ENCODE measurements at places on chromosomes 6 and 20. TPM values are rescaled to one million over a fixed set of nuclear protein-coding genes. Genes with fewer than 3 reads are reported as not detected.

Gene TAPBP
- 67.3 TPM for total RNA-seq

Gene CASS4
- total RNA-seq = not detected

Gene GJA10
- total RNA-seq = not detected

Gene ID4
- total RNA-seq = 0.19 TPM

Gene AKAP12
- total RNA-seq = 553 TPM

Gene PI16
- total RNA-seq = not detected

Gene CGA
- not detected for total RNA-seq

Gene HAO1
- not detected for total RNA-seq

Gene RALGAPB
- 15.9 TPM for total RNA-seq

Gene CCN5
- not detected for total RNA-seq

Gene LAMP5
- total RNA-seq = 1.4 TPM

Gene SLC13A3
- total RNA-seq = 0.13 TPM

Gene RALY
- total RNA-seq = 97.3 TPM

Gene NKAIN4
- total RNA-seq = not detected

Gene SIRPA
- total RNA-seq = 75.3 TPM

Gene SASH1
- total RNA-seq = 123 TPM

Gene BEND6
- 0.19 TPM for total RNA-seq

Gene OPRM1
- total RNA-seq = not detected

Gene LRRC73
- 0.06 TPM for total RNA-seq

Gene ACTL10
- total RNA-seq = 1.6 TPM

Gene RNF114
- total RNA-seq = 25.1 TPM

Gene ACSS1
- 24.8 TPM for total RNA-seq

Gene ZSCAN16
- 11.0 TPM for total RNA-seq

Gene GSTA2
- not detected for total RNA-seq

Gene MCCD1
- total RNA-seq = not detected

Gene ZNF311
- 0.50 TPM for total RNA-seq

Gene EYS
- total RNA-seq = not detected

Gene DYNLRB1
- total RNA-seq = 86.3 TPM

Gene EDN3
- not detected for total RNA-seq

Gene ESR1
- not detected for total RNA-seq

Gene RFX6
- not detected for total RNA-seq

Gene EYA4
- not detected for total RNA-seq

Gene PCED1A
- 11.5 TPM for total RNA-seq

Gene SFTA2
- total RNA-seq = not detected

Gene C20orf141
- total RNA-seq = not detected

Gene HSPA1L
- 1.8 TPM for total RNA-seq

Gene FAM135A
- total RNA-seq = 17.2 TPM

Gene OTOR
- total RNA-seq = not detected

Gene KIF13A
- total RNA-seq = 56.0 TPM
